ENCODE measurements at places on chromosomes 3 and 15. TPM values are rescaled to one million over a fixed set of nuclear protein-coding genes. Genes with fewer than 3 reads are reported as not detected.

DNA sequence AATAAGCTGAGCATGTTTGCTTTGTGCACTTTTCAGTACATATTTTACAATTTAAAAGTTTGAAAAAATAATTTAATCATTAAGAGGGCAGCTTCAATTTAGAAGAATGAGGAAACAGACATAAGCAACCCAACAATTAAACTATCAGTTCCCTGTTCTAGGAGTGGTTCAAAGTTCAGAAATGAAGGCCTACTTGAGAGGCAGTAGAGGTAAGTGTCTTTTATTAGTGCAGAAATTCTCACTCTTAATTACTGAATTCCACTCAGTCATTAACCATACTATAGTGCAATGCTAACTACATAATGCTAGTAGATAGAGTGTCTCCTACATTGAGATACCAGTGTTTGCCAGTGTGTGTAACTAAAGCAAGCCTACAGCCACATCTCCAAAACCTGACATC is 73.1 kb downstream of the TNIK start:
- no peak for DNase-seq

DNA sequence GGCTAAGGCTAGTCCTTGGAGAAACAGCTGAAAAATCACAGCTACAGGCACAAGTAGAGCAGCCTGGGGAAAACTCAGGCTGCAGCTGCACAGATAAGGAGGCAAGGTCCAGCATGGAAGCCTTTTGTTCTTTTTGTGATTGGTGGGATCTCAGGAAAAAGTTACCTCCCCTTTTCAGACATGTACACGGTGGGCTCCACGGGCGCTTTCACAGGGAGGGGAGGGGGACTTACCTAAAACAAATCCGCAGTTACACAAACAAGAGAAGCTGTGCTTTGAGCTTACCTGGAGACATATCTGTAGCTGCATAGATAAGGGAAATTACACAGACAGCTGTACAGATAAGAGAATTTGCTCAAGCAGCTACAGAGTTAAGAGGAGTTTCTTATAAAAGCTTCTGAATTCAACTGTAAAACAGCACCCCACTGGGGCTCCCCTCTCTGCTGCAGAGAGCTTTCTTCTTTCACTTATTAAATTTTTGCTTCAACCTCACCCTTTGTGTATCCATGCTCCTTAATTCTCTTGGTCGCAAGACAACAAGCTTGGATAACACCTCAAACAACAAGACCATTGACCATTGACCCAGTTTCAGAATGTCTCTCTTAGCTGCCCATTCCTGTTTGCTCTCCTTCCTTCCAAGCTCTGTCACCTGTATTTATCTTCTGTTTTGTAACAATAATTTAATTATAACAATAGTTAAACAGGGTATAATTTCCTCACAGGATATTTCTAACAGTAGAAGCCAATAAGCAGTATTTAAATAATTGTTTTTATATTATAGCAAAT is 10.9 kb upstream of the CD200 start:
- DNase-seq, result no peak

DNA sequence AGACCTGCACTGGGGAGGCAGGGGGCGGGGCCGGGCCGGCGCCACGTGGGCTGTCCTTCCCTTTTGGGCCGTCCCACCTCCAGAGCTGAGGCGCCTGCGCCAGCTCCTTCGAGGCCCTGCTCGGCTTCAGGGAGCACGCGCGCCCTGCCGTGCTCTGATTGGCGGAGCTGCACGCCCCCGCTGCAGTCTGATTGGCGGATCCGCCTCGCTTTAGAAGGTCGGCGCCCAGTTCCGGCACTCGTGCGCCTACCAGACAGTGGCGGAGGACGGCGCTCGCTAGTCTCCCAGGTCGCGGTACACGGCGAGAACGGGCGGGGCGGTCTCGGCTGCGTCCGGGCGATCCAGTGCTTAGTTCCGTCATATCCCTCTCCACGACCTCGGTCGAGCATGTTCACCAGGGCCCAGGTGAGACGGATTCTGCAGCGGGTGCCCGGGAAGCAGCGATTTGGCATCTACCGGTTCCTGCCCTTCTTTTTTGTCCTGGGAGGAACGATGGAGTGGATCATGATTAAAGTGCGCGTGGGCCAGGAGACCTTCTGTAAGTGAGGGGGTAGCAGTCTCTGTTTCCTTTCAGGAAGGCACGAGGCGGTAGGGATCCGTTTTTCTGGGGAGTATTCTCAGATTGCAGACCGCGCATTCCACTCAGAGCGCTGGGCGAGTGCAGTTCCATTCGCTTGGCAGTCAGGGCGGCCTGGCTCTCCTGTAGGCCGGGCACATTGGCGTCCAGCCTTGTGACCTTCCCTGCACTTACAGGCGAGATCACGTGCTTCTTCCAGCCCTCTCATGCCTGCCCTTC is at the start of gene UQCC5:
Gene UQCC5 (plus strand): TSS at position 237 of the 796 bp plus-strand sequence. CDS start 151 bp downstream, at position 388.
- peak; percentile 96 for DNase-seq

GRCh38 chr3:170180079-170180907 is 1.2 kb downstream of the PHC3 start:
- DNase-seq, result no peak

DNA sequence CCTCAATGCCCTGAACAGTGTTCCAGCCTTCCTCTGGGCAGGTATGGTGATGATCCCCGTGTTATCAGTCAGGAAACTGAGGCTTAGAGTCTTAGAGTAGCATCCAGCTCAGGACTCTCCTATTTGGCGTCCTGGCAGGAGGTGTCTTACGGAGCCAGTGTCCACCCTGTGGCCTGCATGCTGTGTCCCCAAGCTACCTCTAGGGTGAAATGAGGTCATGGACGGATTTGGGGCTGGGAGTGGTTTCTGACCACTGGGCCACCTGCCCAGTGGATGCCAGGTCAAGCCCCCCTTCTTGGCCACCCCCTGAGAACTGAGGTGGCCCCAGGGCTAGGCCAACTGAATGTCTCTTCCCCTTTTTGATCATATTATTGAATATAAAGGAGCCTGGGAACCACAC is 27.2 kb upstream of the SLC6A6 start:
- no peak for DNase-seq

GRCh38 chr15:46735115-46735514 is 982.2 kb upstream of the SEMA6D start:
- no peak for DNase-seq

GRCh38 chr15:67777773-67778172 is 47.5 kb upstream of the SKOR1 start:
- no peak for DNase-seq

DNA sequence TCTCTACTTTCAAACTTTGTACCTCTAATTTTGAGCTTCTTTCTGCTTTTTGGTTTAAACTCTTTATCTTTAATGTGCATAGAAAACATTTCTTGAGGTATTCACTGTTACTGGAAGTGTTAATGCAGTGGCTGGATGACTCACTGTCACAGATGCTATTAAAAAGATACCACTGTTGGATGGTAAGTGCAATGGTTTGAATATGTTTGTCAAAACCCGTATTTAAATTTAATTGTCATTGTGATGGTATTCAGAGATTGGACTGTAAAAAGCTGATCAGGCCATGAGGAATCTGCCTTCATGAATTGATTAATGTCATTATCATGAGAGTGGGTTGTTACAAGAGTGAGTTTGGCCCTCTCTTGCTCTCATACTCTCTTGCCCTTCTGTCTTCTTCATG is 70.6 kb downstream of the AP4E1 start:
- DNase-seq, result no peak

- no peak for DNase-seq
Observed at GRCh38 chr3:187227658-187228258, 30.5 kb downstream of the RTP1 start.

DNA sequence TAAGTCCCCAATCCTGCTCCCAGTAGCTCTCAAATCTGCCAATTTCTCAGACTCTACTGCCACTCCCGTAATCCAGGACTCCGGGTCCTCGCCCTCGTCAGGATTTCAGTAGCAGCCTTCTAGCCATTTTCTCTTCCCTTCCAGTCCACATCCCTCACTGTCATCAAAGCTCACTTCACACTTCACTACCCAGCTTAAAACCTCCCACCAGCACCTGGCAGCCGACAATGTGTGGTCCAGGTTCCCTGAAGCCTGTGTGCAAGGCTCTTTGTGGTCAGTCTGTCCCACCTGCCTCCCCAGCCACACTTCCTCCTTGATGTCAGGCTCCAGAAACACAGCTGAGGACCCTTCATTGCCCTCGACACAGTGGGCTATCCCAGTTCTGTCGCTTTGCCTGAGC is 304.5 kb upstream of the ROPN1 start:
- no peak for DNase-seq

DNA sequence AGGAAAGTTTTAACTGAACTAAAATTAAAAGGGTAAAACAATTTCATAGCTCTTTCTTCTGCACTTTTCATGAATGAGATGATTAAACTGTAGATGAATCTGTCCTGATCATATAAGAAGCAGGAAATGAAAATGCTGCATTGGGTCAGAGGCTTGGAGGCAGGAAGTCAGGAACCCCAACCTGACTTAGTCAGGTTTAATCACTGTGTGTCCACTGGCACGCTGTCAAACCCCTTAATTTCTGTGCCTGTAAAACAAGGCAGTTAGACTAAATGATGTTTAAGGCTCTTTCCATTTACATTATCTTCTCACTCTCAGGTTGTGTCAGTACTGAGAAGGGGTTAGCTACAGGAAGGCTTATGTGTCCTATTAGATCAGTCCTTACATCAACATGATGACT is 193.3 kb upstream of the TTC14 start:
- DNase-seq, result no peak

Gene BTD
- 3.3 TPM for total RNA-seq

Gene NPAP1
- total RNA-seq, result not detected

Gene SOX2
- not detected for total RNA-seq

Gene LMCD1
- 1.8 TPM for total RNA-seq

Gene DNAH12
- not detected for total RNA-seq

Gene TGM4
- total RNA-seq, result not detected
